ENCODE measurements at places on chromosomes 2 and 18.

- no peak for DNase-seq
Measured at GRCh38 chr2:60391649-60392375, 161.6 kb downstream of the BCL11A start.

GRCh38 chr18:10688766-10689165 is 162.9 kb downstream of the NAPG start:
- no peak for DNase-seq

DNA sequence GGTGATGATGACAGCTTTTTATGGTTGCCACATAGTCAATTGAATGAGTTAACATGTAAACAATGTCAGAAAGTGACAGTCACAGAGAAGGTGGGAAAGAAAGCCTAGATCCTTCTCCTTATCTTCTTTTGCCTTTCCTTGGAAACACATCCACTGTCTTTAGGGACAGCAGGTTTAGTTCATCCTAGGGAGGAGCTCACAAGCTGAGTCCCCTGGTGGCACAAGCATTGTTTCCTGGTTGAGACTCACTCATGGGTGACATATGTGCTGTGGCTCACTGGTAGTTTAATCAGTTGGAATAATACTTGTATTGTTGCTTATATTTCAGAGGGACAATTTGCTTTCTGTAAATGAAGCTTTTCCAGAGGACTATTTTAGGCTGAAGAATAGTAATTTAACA is 598.5 kb downstream of the CNTNAP5 start:
- DNase-seq = no peak

DNA sequence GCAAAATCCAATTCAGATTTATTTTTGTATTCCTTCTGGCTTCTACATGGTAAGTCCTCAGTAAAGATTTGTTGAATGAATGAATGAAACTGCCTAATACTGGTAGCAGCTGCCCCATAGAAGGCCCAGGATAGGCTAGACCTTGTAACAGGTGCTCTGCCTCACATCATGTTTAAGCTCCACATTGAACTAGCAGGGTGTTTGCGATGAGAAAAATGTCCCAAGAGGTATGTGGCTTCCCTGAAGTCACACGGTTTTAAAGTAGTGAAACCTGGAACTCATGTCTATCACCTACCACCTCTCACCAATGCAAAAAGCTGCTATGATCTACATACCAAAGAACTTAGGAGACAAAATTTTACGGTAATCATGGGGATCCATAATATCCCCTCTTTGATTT is 765 bp upstream of the LHCGR start:
- no peak for DNase-seq

- DNase-seq = peak; percentile 31
Measured at GRCh38 chr2:178404368-178404767, 46.6 kb downstream of the PRKRA start.

DNA sequence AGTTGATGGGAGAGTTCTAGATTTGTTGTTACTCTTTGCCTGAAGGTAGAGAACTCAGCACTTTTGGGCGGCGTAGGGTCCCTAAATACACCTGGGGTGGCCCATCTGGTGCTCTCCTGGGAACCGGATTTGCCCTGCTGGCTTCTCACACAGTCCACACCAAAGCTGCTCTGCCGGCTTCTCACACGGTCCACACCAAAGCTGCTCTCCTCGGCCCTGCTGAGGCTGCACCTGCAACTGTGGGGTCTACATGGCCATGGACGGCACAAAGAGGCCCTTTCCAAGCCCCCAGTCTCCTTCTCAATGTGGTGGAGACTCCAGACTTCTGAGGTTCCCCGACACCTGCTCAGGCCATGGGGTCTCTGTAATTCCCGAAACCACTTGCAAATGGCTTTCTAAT is 124.8 kb upstream of the GPC1 start:
- DNase-seq = no peak

- DNase-seq = no peak
Measured at GRCh38 chr2:12457831-12458230, 258.9 kb upstream of the TRIB2 start.

- DNase-seq = no peak
Measured at GRCh38 chr2:190177249-190178040, 114.9 kb upstream of the MSTN start.

GRCh38 chr2:567865-568638 is 109.2 kb downstream of the TMEM18 start:
- DNase-seq = no peak

- no peak for DNase-seq
Measured at GRCh38 chr18:50057009-50057408, 137.9 kb downstream of the MYO5B start.

- peak; percentile 15 for DNase-seq
Measured at GRCh38 chr2:222483513-222484039, 59.2 kb downstream of the SGPP2 start.

GRCh38 chr18:56649996-56650395 is 1.2 kb upstream of the WDR7 start:
- no peak for DNase-seq

GRCh38 chr18:3710712-3711301 is 260.8 kb downstream of the TGIF1 start:
- DNase-seq = peak; percentile 58

DNA sequence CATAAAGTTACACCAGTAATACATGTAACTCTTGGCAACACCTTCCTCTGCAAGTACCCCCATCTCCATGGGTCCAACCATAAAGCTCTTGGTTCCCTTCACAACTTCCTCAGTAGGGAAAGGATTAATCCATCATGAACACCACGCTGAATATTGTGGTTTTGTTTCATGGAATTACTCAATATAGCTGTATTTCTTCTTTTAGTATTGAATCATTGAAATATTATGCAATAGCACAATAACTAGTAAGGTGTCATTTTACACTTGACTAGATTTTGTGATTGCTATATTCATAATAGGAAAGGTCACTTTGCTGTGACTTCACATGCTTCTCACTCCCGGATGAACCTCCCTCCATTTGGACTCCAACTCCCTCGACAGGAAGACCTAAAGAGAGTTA is 29.7 kb upstream of the PID1 start:
- DNase-seq = no peak

GRCh38 chr2:206031162-206031784 is 54.7 kb downstream of the INO80D start:
- no peak for DNase-seq

DNA sequence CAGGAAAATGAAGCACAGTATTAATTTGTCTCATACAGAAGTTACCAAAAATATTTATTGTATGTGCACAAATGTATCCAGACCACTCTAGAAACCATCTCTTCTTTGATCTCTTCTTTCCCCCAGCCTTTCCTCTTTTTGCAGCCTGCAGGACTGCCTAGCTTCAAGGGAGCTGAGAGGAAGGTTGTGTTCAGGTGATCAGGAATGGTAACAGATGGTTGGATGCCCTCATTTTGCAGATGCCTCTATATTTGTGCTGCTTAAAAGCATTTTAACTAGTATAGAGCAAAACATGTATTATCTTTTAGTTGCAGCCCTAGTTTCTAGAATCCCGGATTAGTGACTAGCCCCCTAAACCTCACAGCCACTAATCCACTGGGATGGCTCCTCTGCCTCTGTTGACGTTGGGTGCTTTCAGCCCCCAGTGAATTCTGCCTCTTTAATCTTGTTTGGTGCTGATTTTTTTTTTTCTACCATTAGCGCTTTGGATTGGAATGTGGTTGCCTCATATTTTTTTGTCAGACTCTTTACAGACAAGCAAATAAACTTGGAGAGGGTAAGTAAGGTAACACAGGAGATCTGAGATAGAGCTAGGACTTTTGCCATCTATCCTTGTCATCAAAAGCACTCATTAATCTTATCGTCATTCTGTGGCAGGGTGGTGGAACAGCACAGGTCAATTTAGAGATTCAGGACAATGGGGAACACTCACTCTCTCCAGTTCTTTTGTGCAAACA is 103.8 kb upstream of the NDUFV2 start:
- no peak for DNase-seq

DNA sequence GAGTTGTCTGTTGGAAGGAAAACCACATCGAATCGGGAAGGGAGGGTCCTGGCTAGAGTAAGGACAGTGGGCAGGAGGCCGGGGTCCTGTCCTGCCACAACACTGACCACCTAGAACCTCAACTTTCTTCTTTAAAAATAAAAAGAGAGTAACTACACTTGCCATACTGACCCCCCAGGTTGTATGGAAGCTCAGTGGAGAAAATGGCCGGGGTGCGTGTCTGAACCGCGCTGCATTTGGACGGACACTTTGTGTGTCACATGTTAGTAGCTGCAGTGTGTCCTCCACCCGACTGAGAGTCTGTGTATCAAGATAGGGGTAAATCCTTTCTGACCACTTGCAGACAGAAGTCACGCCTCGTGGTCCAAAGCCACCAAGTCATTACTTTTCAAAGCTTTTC is 87.0 kb downstream of the GBX2 start:
- no peak for DNase-seq

- peak; percentile 56 for DNase-seq
Measured at GRCh38 chr2:130355578-130356431, at the start of gene PTPN18. Gene PTPN18 (plus strand): TSS chr2:130356056. CDS start chr2:130356108, 52 bp downstream.

DNA sequence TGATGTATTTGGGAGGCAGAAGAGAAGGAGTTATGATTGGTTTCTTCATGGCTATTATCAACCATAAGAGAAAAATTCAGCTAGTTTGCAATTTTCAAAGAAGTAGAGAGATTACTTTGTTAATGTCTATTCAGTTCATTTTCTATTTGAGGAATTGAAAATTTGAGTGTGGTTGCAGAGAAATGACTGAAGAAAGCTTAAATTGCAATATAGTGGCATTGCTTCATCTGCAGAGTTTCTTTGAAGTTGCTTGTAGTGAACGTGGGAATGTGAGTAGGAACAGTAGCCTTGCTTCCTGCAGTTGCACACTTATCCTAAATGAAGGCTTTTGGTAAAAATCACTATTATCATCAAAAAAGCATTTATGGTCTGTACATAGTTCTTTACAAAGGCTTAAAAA is 14.7 kb upstream of the CYRIA start:
- DNase-seq = no peak

GRCh38 chr2:237281836-237282306 is 132.1 kb downstream of the COL6A3 start:
- DNase-seq = no peak

- no peak for DNase-seq
Measured at GRCh38 chr2:29703336-29703735, 218.1 kb downstream of the ALK start.

- peak; percentile 39 for DNase-seq
Measured at GRCh38 chr2:116510117-116510671, 1304.3 kb upstream of the DDX18 start.

DNA sequence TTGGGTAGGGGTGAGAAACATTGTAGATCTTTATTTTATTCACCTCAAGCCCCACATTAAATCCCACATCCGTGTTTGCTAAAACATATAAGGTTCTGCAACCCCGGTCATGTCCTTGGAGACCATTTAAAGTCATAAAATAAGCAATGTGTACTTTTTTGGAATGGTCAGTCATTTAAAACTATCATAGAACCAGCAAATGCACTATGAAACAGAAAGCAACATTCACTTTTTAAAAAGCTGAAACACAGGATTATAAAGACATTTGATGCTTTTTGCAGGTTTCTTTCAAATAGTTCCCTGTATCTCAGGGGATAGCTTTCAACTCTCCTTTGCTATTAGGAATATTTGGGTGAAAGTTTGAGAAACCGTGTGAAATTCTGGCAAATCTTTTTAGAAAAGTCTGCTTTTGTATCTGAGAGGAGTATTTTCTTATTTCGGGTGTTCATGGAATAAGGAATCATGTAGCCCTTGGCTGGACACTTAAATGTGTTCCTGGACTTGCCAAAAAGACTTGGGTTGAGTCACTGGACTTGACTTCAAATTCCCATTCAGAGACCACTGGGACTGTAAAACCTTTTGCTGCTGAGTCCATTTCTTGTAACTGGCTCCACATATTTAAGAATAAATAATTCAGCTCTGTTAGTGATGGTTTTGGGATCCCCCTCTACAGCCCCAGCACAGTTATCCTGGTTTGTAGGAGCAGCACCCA is 5.9 kb upstream of the CETN1 start:
- DNase-seq = no peak

GRCh38 chr2:171287611-171288010 is 126.9 kb upstream of the TLK1 start:
- DNase-seq = no peak

DNA sequence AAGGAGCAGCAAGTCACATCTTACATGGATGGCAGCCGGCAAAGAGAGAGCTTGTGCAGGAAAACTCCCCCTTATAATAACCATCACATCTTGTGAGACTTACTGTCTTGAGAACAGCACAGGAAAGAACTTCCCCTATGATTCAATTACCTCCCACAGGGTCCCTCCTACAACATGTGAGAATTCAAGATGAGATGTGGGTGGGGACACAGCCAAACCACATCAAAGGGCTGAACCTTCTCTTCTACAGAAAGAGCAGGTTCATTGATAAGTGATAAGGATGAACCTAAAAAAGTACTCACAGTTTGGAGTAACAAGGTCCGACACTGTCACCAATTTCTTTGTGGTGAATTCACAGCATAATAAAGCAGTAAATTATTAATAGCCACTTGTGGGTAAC is 422.2 kb upstream of the FSIP2 start:
- no peak for DNase-seq

All from NCI-H2029 (cell line).